ENCODE measurements at places on chromosomes 5 and 9.

DNA sequence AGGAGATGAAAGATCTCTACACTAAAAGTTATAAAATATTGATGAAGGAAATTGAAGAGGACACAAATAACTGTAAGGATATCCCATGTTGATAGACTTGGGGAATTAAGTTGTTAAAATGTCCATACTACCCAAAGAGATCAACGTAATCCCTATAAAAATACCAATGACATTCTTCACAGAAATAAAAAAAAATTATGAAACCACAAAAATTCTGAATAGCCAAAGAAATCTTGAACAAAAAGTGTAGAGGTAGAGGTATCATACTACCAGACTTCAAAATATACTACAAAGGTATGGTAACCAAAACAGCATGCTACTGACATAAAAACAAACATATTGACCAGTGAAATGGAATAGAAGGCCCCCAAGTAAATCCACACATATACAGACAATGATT, 71.5 kb upstream of the ELL2 start:
- no peak for DNase-seq

- DNase-seq: no peak
Measured at GRCh38 chr5:72353046-72353445, 32.9 kb downstream of the PTCD2 start.

DNA sequence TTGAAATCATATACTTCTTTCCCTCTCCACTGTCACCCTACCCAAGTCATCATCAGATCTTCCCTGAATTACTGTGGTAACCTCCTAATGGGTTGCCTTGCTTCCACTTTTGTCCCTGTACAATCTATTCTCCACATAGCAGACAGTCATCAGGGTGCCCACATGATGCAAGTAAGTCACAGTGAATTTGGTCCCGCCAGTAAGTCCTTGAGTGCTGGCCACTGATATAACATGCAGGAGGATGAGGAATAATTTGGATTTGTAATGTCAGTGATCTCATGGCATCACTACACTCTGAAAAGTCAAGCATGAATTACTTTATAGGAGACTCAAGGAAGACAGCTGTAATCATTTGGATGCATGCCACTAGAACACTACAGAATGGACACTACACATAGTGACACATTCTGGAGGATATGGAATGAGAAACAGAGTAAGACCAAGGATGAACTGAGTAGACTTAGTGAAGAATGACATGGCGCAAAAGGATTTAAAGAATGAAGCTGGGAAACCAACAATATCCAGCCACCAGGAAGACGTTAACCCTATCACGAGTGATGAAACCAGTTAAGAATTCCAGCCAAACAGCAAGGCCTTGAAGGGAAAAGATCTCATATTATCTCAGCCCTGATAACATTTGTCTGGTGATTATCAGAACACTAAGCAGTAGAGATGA, 28.6 kb downstream of the MARCHF3 start:
- peak; percentile 36 for DNase-seq

DNA sequence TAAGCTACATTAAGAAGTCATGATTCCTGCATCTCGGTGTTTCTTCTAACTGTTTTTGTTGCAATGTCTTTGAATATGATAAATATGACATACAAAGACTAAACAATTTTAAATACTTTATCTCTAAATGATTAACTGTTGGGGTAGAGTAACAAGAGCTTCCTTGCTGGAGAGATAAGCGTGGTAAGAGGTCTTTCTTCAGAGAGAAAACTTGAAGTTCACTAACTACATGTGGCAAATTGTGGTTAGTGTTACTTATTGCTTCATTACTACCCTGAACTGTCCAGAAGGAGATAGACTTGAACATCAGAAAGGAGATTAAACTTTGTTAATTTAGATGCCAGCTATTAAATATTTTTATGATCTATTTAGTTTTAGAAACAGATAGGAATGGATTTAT, 7.0 kb upstream of the ARSB start:
- DNase-seq: no peak

GRCh38 chr5:79408028-79408427, 105.9 kb downstream of the HOMER1 start:
- no peak for DNase-seq

DNA sequence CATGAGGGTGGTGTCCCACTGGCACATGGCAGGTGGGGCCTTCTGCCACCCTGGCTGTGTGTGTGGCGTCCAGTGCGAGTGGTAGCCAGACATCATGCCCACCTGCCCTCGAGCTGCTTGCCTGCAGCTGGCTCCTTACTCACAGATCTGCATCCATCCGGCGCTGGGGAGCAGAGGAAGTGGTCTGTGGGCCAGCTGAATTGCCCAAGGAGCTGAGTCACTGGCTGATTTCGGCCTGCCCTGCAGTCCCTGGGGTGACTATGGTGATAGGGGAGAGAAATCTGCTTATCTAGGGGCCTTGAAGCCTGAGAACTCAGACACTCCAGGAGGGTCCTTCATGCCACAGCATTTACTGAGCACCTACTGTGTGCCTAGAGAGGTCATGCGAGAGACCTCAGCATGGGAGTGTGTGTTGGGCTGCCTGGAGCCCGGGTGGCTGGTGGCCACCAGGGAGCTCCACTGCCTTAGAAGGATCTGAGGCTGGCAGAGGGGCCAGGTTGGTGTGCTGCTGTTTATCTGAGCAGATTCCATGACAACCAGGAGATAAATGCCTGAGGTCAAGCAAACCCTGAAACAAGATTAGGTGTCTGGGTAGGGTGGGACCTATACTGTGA, 57.1 kb downstream of the SLC22A5 start:
- peak; percentile 43 for DNase-seq

DNA sequence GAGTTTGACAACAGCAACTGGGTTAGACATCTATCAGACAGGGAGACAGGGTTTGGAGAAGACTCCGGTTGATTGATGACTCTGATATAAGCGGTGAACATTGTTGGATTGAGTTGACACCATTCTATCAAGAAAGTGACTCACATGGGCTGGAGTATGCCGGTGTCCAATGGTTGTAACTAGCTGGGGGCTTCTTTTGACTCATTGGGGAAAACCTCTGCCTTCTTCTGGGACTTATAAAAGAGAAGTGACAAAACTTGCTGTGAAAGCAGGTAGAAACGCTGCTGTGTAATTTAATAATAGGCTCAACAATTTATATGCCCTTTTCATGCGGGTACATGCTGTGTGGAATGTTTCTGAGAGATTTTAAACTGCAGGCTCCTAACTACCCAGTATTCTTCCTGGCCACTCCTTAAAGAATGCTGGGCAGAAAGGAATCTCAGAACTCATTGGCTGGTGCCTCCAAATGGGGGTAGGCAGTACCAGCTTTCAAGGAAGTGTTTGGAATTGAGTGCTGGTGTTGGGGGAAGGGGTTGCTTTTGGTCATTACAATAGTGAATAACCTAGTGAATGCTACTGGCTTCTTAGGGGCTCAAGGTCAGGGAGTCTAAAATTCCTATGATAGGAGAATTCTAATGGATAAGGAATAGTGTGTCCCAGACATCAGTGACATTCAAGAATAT, 43.9 kb downstream of the FYB1 start:
- DNase-seq: no peak

DNA sequence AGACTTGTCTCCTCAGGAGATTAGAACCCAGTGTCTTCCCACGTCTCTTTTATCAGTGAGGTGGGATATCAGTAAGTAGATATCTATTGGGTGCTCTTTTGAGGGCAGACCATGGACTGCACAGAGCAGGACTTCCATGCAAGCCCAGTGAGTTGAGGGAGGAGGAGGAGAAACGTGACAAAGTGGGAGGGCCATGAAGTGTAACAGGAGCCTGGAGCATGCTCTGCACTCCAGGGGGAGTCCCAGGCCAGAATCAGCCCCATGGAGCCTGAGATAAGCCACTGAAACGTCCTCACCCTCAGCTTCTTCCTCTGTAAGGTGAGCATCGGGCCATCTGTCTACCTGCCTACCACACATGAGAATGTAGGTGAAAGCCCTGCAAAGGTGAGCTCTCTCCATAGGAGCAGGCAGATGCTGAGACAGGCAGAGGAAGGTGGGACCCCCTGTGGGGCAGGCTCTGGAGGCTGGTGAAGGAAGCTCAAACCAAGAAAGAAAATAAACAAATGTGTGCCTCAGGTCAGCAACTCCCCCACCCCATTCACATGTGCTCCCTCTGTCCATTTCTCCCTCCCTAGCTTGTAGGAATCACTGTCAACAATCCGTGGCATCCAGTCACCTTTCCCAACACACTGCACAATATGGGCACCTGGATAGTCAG, 87.4 kb downstream of the NRG2 start:
- no peak for DNase-seq

DNA sequence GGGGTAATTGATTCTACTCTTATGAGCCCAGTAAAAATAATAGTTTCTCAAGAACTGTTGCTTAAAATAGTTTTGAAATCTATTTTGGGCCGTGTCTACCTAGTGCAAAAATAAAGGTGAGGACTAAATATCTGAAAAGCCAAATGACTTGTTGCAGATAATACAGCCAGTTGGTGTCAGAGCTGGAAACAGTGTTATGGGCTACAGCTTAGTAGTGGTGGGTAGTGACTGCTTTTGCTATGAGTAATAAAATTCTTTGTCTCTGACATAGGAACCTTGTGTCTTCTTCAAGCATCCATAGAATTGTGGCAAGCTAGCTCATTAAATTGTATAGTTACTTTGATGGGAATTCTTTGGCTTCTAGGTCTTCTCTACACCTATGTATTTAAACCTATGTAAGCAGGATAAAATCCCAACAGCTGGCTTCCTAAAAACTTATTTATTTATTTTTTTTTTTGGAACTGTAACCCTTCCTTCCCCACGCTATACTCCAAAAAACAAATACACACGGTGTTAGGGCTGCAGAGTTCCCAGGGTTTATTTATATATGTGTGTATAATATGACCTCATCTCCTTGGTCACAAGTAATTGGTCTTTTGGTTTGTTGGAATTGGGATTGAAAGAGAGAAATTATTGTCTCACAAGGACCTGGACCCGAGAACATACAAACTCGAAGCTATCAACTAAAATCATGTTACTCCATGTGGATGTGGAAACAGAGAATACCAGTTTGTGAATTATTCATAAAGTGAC, 138.0 kb downstream of the NUDT12 start:
- DNase-seq: no peak

GRCh38 chr5:32312197-32312594, 543 bp downstream of the MTMR12 start:
- DNase-seq: peak; percentile 84

GRCh38 chr9:130688072-130688471, 5.5 kb upstream of the EXOSC2 start:
- no peak for DNase-seq

- no peak for DNase-seq
Measured at GRCh38 chr5:127785098-127785927, 82.1 kb downstream of the CCDC192 start.

GRCh38 chr9:129823542-129823934, 398 bp downstream of the TOR1A start:
- no peak for DNase-seq

All from NCI-H69 (cell line).